ENCODE measurements at places on chromosomes 7 and 10.
A peak's percentile ranks its signal among the peaks of the same experiment; 100 is the strongest.

- DNase-seq: no peak
These were observed 20.4 kb upstream of the HIPK2 start for GRCh38 chr7:139798221-139798620.

- DNase-seq: peak; percentile 32
These were observed 59.7 kb upstream of the RAB11FIP2 start for GRCh38 chr10:118106426-118106825.

DNA sequence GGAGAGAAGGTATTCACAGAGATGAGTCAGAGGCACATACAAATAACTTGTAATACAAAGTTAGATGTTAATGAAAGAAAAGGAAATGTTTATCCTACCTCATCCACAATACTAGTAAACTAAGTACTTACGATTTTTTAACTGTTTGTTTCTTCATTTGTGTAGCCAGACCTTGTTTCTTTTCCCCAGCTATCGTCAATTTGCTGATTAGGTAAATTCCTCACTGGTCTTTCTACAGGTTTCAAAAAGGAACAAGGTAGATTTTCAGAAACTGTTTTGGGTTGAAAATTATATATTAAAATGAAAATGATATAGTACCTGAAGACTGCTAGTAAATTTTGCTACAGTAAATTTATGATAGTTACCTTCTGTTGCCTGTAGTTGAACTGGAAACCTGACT is 56.6 kb downstream of the PON1 start:
- DNase-seq: no peak

DNA sequence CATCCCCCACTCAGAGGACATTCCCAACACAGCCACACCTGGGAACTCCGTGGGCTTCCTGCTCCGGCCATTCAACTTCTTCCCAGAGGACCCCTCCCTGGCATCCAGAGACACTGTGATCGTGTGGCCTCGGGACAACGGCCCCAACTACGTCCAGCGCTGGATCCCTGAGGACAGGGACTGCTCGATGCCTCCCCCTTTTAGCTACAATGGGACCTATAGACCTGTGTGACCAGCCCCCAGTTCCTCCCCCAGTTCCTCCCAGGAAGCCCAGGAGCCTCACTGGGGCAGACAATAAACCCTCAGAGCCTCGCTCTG is 8.6 kb downstream of the AOC1 start:
- DNase-seq: no peak

GRCh38 chr7:130286881-130287280 is 6.1 kb upstream of the CPA4 start:
- peak; percentile 46 for DNase-seq

DNA sequence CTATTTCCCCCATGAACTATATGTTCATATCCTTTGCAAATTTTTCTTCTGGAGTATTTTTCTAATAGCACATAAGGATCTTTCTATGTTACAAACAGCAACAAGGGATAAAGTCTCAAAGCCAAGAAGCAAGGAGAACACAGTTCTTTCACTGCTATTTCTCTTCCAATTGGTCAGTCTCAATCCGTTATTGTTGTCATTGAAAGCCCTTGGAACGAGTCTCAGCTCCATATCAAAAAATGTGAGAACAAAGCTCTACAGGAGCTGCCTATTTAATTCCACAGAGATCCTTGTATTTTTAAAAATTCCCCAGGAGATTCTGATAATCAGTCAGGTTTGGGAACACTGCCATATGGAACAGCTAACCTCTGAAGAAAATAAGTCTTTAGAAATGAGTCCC is 15.7 kb downstream of the SLC35B4 start:
- no peak for DNase-seq

DNA sequence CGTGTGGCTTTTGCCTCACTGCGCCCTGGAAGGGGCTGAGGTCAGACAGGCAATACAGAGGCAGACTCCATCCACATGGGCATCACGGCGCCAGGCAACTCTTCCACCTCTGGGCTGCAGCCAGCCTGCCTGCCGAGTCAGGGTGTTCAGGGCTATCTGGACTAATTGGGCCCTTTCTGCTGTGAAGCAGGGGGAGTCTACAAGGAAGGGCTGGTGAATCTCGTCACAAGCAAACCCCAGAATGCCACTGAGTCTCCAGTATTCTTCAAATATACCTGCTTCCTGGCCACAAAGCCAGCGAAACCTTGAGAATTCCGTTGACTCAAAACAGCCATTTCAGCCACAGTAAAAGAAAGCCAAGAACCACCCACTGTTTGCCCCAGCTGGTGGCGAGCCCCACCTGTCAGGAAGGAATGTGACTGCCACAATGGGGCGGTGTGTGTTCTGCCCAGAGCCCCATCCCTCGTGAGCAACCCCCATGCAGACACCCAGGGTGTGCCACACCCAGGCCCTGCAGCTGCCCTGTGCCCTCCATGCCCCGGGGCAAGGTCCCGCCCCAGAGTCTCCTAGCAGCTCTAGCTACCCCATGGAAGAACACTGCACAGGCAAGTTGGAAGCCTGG is 117.3 kb downstream of the FAM53B start:
- DNase-seq: no peak

GRCh38 chr10:48470893-48471805 is 133.7 kb downstream of the ARHGAP22 start:
- peak; percentile 54 for DNase-seq

DNA sequence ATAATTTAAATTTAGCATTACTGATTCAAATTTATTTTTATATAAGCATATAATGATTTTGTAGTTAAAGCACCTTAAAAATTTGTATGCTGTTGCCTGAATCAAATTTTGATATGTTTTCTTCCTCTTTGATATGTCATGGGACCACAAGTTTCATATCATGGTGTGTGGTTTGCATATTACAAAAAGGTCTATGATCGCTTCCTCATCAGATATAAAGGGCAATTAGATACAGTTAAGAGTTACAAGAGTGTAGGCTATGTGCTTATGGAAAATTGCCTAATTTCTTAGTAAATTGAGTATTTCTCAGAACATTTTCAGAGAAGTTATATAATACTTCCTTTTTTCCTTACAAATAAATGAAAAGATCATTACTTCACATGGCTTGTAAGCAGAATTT is 22.2 kb downstream of the MRC1 start:
- no peak for DNase-seq

GRCh38 chr10:123790132-123790885 is 101.3 kb downstream of the CPXM2 start:
- no peak for DNase-seq

DNA sequence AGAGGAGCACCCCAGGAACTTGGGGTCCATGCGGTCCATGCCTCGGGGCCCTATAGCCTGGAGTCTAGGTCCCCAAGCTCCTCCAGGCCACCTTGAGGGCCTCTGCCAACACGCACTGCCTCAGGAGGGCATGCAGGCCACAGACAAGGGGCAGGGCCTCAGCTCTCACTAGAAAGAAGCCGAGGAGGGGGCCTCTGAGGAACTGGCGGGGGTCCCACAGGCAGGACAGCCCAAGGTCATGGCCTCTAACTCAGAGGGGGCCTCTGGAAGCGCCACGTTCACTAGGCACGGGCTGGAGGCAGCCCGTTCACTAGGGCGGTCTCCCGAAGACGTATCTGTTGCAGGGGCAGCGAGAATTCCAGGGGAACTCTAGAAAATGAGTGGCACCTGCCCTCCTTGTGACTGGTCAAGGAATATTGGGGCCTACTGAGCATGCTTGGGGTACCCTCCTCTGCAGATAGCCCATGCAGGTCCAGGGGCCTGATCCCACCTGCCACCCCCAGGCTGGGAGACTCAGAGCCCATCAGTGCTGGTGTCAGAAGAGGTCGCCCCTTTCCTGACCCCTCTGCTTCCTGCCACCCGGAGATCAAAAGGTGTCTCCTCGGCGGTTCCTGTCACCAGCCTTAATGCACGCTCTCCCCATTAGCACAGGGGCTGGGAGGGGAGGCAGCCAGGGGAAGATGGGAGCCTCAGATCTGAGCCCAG is 86.7 kb upstream of the RET start:
- no peak for DNase-seq

- peak; percentile 87 for DNase-seq
These were observed 42.3 kb downstream of the NRCAM start for GRCh38 chr7:108413782-108414492.

- peak; percentile 81 for DNase-seq
These were observed 1.3 kb upstream of the C10orf67 start for GRCh38 chr10:23345861-23346260.

DNA sequence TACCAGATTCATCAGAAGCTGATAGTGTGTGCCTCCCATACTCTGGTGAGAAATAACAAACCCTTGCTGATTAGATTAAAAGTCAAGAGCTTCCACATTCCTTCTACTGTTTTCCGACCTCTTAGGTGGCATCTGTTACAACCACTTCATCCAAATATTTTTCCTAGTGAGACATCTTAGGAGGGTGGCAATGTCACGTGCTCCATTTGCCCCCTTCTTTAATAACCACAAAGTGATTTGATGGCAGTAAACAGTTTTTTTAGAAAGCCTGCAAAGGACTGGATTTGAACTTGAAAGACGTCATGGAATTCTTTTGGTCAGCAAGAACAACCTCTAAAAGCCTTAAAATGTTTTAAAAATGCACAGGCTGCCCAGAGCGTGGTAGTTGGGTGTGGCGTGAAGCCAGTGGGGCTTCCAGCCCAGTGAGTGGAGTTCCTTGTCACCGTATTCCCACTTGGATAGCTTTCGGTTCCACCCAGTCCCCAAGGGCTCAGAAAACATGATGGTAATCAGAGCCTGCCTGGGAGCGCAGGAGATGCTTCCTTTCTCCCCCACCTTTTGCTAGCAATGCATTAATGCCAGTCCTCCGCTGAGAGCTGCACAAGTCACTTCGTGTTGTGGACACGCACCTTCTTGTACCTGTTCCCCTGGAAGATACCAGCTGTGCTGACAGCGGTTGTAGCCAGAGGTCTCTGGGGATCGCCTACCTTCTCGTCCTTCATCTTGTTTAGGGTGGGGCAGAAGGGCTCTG is 256.4 kb downstream of the KIAA1217 start:
- DNase-seq: peak; percentile 96

GRCh38 chr7:98196706-98197605 is 14.3 kb upstream of the BHLHA15 start:
- DNase-seq: no peak

DNA sequence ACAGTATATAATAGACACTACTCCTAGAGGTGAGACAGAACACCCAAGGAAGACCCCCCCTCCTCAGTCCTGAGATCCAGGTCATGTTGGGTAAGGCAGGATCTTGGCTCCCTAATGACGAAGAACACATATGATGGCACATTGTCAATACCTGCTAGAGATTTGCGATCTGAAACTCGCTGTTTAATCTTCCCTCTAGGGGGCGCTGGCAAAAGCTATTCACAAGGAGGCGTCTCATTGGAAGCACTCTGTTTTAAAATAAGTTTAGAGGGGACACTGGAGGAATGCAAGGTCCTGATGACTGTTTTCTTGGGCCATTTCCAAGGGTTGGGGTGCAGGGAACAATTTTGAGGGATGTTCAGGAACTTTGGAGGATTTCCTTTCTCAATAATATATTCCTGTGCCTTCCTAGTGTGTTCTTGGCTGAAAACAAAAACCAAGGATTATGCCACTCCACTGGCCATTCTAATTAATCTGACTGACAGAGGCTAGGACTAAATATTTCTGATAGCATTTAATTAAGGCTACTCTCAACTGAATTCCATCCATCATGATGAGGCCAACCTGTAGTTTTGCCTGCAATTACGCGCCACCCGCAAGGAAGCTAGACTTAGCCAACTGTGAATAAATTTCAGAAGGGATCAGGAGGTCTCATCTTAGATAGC is 1013.8 kb upstream of the MBL2 start:
- no peak for DNase-seq

DNA sequence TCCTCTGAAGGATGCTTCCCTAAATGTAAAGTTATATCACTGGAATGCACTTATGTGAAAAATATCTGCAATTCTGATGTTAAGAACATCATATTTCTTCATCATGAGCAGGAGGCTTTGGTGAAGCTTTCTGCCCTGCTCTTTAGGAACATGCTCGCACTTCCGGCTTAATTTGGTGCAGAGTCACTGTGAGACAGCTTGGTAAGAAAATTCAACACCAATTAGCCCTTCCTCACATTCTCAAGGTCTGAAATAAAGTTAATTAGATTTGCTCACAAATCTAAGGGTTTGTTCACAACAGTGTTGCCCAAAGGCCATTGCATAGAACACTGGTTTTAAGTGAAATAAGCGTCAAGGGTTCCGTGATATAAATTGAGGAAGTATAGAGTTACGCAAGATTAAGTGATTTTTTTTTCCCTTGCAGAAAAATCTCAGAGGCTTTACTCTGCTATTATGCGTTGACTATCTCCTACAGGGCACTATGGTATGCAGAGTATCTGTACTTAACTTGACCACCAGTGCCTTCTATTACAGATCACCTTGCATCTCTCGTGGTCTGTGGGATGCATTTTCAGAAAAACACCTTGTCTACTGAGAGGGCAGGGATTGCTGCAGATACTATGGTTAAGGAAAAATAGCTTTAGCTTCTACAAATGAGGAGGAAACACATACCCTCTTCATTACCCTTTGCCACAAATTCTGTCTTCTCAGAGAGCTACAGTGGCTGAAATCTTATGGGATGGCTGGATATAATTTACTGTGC is 953.9 kb downstream of the TYW1 start:
- no peak for DNase-seq

DNA sequence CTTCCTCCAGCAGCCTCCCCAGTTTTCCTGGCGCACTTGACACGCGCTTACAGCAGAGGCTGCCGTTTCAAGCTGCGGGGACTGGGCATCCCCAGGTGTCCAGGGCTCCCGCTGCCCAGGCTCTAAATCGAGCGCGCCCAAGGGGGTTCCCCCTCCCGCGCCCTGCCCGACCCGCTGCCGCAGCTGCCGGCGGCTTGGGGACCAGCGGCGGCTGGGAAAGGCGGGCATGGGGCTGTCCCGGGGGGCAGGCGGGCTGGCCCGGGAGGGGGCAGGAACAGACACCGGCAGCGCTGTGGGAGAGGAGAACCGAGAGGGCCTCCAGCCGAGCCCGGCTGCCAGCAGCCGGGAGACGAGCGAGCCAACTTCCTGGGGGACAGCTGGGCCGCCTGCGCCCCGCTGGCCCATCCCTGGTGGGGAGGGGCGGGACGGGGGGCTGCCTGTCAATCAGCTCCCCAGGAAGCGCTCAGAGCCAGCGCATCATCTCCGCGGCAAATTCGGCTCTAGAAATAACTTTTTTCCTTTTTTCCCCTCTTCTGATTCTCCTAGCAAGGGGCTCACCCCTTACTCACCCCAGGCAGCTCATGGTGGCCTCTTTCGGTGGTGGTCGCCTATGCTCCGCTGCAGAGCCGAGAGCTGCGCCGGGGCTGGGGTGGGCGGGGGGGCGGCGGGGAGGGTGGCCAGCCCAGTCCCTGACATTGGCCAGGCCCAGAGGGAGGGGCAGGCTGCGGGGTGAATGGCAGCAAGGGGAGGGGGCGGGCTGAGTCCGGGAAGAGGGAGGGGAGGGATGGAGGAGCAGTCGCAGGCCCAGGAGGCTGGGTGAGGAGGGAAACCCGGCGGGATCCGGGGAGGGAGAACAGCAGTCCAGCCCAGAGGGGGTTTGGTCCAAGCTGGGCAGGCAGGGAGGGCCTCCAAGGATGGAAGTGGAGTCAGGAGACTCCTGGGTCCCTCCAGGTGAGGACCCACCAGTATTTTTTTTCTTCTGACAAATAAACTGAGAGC is 14.7 kb downstream of the GRID2IP start:
- DNase-seq: no peak

DNA sequence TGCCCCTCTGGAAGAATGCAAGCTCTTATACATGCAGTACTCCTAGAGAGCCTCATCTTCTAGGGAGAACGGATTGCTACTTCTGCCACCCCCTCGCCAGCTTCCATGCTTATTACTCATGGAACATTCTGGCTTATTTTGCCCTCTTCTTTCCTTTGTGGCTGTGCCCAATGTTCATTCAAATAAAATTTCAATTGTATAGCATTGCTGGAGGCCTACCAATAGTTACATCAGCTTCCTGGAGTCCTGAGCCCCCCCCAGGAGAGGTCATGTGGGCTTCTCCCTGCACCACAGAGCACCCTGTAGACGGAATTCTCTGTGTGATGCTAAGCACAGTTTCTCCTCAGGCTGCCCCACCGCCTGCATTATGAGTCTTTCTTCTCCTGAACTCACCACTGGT is 1094.0 kb downstream of the KCNMA1 start:
- DNase-seq: peak; percentile 80
